ENCODE measurements at places on chromosomes 5 and 9.

- no peak for DNase-seq
Observed at GRCh38 chr5:146761811-146762210, 116.7 kb downstream of the PPP2R2B start.

DNA sequence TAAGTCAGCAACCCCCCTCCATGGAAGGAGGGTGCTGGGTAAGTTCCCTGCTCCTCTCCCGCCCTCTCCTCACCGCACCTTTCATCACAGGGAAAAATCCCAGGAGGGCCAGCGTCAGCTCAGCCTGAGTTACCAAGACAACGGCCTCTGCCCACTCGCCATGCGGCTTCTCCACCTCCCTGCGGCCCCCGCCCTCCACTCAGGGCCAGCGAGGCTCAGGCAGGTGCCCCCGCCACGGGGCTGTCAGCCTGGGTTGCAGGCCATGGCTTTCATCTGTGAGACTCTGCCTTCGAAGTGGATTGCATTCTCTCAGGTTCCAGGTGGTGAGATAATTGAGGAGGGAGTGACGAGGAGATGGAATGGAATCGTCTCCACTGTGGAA, 27.2 kb upstream of the LAMC3 start:
- no peak for DNase-seq

GRCh38 chr9:115615821-115616665, 498.1 kb upstream of the TNC start:
- DNase-seq, result no peak

GRCh38 chr5:92969781-92970237, 611.2 kb downstream of the NR2F1-AS1 start:
- DNase-seq, result no peak

DNA sequence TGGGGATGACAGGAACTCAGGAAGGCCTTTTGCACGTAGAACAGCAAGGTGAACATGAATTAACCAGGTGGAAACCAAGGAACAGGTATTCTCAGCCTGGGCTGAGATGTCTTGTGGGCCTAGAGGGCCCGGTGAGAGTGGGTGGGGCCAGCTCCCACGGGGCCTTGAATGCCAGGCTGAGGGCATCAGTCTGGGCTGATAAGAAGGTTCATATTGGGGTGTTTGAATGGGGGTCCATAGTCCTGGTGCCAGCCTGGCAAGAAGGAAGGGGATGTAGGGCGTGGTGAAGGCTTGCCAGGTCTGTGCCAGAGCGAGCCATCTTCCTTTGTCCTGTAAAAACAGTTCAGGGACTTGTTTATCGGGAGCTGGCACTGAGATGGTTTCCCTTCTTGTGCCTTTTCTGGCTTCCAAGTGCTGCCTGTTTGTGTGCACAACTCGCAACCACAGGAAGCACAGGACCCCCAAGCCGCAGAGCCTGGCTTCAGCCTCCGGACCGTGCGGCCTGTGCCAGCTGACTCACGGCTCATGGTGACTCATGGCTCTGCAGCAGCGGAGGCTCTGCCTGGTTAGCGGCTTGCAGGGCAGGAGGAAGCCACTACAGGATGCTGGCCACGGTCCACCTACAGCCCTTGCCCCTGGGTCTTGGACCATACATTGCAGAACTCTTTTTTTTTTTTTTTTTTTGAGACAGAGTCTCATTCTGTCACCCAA, 2.4 kb downstream of the CARD19 start:
- no peak for DNase-seq

DNA sequence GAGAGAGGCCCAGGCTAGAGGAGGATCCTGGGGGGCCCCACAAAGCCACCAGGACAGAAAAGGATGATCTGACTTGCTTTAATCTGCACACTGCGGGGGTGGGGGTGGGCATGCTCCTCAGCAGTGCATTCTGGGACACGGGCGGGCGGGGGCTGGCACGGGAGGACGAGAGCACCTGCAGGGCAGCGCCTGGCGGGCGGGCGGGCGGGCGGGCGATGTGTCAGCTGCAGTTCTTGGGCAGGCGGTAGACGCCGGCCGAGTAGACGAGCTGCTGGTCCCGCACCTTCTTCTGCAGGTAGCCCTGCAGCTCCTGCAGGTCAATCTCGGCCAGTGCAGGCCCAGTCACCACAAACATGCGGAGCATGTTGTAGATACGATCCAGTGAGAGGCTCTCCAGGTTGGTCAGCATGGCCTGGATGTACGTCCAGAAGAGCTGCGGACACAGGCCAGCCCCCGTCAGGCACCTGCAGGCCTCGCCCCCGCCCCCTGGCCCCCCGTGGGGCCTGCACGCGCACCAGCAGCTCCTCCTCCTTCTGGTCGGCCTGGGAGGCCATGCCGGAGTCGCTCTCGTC, 3.0 kb upstream of the TMEM210 start:
- no peak for DNase-seq

DNA sequence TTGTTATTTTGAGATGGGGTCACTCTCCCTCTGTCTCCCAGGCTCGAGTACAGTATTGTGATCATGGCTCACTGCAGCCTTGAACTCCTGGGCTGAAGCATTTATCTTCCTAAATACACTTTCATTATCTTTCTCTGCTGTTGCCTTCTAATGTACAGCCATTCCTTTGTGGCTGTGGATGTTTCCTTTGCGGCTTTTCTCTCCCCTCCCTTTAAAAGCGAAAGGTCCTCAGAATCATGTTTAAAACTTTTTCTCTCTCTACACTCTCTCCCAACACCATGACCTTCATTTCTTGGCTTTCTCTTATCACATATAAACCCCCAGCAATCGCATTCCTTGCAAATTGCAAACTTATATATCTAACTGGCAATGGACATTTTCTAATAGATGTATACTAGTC, 1.6 kb downstream of the IFNA2 start:
- DNase-seq, result no peak

- no peak for DNase-seq
Observed at GRCh38 chr9:81032030-81032572, 657.2 kb downstream of the TLE1 start.

- no peak for DNase-seq
Observed at GRCh38 chr9:115883467-115884329, 269.9 kb upstream of the PAPPA start.

DNA sequence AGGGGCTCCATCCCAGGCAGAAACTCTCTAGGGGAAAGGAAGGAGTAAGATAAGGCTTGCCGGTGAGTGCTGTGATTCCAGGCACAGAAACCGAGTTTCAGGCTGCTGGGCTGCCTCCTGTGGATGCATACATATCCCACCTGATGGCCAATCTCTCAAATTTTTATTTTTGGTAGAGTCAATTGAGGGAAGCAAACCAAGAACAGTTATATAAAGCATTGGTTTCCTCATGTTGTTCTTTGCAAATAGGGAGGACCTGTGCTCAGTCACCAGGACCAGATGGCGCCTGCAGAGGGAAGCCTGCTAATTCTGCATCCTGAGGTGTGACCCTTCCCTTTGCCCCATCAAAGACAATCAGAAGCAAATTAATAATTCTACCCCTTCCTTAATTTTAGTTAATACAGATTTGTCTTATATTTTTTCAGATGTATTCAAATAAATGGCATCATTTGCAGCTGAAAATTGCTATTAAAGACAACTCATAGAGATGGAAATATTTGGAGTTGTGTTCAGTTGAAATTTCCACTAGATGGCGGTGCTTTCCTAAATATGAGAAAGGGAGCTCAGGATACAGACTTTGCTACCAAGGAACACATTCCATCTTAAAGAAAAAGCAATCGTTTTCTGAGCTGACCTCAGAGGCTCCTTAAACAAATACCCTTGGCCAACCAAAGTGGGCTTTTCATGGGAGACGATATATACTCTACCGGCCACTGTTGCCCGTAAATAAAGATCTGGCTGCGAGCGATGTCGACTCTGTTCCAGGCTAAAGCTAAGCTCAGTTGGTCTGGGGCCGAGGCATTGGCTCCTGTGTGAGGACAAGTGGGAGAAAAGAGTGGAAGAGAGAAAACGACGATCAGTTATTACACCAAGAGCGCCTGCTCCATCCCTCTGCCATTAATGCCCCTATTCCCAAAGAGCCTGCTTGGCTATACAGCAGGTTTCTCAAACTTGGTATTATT, 225.7 kb upstream of the KLF9 start:
- no peak for DNase-seq

DNA sequence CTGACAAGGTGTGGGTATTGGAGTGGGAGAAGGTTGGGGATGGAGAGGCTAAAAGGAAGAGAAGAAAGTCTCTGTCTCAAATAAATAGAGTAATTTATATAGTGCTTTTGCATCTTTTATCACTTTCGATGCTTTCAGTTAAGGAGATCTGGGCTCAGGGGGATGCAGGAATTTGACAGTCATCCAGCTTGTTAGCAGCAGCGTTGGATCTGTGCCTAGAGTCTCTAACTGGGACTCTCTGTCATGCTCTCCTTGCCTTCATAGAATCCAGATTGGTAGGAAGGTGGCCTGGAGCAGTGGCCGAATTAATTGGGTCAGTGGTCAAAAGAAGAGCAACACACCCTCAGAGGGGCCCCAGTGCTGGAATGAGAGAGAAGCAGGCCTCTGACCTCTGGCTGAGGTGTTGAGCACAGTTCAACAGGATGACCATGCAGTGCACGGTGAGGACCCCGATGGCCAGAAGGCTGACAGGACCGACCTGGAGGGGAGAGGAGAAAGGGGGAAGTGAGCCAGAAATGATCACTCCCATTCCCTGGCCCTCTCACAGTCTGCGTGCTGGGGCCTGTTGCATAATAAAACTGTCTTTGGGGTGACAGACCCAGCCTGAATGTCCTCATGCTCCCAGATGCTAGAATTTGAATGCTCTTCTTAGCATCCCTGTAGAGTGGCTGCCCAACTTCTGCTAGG, 7.6 kb downstream of the SLC36A3 start:
- no peak for DNase-seq

- no peak for DNase-seq
Observed at GRCh38 chr5:74888117-74888516, 21.9 kb upstream of the FAM169A start.

DNA sequence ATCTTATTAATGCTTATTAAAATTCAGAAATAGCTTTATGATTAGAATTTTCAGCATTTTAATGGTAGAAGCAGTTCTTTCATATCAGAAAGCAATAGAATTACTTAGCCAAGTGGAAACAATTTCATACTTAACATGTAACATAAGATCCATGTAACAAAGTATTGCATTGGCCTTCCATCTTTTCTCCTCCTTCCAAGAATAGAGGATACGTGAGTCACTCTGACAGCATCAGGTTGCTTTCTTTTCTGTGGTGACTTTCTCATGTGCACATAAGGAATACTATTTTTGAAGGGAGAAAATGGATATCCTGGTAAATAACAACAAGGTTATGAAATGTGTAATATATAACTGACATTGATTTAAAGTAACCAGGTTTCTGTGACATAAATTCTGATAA, 272.2 kb downstream of the ANXA1 start:
- no peak for DNase-seq

GRCh38 chr5:36529142-36529541, 77.3 kb upstream of the SLC1A3 start:
- DNase-seq, result no peak

- DNase-seq, result no peak
Observed at GRCh38 chr5:142602720-142603245, 83.1 kb downstream of the FGF1 start.

- no peak for DNase-seq
Observed at GRCh38 chr5:54985301-54986268, at the start of gene ESM1. ESM1 (minus strand) TSS chr5:54985593; CDS start chr5:54985517, 76 bp downstream.

DNA sequence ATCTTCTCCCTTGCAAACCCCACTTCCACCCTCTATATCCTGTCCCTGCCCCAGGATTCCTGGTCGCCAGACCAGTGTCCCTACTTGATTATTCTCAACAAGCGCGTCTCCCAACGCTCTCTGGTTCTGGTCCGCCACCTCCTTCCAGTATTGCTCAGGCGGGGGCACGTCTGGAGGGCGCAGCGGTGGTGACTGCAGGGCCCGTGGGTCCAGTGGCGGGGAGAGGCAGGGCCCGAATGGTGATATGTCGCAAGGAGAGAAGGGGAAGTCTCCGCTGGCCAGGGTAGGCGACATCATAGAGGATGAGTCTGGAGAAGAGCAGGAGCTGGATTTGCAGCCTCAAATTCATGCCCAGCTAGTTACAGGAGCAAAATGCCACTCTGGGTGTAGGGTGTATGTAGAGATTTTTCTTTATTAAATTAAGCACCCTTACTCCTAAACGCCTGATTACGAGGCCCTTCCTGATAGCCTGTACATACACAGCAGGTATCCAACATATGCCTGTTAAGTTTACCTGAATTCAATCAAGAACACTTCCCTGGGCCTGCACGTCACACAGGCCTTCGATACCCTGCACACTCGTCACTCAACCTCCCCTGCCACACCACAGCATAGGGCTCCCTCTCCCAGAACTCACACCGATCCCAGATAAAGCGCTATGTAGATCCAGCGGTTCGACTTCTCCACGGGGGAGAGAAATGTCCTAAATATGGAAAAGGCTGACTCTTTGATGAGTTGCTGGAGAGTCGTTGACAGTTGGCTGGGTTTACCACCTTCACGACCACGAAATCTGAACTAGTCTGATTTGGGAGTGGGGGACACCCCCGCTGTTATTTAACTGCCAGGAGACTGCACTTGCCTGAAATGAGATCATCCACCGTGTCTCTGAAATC, 4.8 kb downstream of the MCIDAS start:
- no peak for DNase-seq

- no peak for DNase-seq
Observed at GRCh38 chr5:53501054-53501453, 20.6 kb downstream of the FST start.

GRCh38 chr9:95511616-95511931, 5.2 kb downstream of the PTCH1 start:
- no peak for DNase-seq

GRCh38 chr5:153784277-153784676, 254.4 kb downstream of the FAM114A2 start:
- DNase-seq, result no peak

DNA sequence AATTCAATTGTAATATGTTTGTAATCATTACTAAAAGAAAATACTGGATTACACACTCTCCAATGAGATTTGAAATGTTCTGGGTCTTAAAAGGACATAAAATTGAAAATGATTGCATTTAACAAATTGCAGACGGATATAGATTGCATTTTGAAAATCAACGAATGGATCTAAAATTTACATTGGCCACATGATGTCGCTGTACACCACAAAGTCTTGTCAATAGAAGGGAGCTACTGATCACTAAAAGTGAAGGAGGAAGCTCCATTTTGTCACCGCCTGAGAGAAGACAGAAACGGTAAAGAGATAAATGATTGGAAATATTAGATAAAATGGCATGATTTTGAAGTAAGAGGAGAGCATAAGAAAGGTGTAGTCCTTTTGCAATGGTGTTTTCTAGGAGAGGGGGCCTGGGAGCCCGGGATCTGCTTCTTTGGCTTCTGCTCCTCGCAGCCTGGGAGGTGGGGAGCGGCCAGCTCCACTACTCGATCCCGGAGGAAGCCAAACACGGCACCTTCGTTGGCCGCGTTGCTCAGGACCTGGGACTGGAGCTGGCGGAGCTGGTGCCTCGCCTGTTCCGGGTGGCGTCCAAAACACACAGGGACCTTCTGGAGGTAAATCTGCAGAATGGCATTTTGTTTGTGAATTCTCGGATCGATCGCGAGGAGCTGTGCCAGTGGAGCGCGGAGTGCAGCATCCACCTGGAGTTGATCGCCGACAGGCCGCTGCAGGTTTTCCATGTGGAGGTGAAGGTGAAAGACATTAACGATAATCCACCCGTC, at the start of gene PCDHA1:
PCDHA1 (plus strand) TSS at position 236 of the 782 bp plus-strand sequence.
- DNase-seq, result no peak
